ENCODE measurements at places on chromosomes 5 and 9.

DNA sequence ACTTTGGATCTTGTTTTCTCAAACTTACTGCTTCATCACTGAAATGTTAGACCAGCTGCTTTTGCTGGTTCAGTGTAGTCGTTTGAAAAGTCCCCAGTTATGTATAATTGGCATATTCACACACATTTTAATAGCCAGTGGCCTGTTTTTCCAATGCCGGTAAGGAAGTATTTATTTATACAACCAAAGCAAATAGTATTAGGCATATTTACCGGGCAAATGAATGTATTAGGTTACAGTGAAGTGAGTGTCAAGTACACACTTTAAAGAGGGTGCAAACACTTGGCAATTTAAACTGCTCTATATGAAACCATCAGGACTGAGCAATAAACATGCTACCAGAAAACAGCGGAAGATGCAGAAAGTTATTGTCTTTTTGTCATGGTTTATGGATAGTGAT is 242.9 kb downstream of the MCTP1 start:
- no peak for DNase-seq

DNA sequence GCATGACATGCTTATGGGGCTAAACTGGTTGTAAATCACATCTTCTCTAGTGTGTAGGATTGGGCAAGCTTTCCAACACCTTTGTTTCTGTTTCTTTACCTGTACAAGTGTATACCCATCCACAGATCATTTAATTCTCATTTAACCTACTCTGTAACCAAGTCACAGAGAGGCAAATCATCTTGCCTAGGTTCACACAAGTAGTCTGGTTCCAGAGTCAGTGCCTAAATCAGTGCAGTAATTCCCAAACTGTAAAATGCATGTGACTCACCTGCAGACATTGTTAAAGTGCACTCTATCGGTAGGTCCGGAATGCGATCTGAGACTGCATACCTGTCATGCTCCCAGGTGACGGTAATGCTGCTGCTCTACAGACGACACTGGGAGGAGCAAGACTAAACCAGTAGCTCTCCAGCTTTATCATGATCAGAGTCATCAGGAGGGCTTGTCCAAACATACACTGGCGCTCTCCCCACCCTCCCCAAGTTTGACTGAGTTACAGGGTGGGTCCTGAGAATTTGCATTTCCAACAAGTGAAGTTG is 107.9 kb upstream of the FREM1 start:
- DNase-seq, result no peak

GRCh38 chr9:133738640-133739225 is 581 bp upstream of the SARDH start:
- DNase-seq, result no peak

GRCh38 chr9:120438836-120439546 is 141.0 kb downstream of the CDK5RAP2 start:
- DNase-seq, result no peak

DNA sequence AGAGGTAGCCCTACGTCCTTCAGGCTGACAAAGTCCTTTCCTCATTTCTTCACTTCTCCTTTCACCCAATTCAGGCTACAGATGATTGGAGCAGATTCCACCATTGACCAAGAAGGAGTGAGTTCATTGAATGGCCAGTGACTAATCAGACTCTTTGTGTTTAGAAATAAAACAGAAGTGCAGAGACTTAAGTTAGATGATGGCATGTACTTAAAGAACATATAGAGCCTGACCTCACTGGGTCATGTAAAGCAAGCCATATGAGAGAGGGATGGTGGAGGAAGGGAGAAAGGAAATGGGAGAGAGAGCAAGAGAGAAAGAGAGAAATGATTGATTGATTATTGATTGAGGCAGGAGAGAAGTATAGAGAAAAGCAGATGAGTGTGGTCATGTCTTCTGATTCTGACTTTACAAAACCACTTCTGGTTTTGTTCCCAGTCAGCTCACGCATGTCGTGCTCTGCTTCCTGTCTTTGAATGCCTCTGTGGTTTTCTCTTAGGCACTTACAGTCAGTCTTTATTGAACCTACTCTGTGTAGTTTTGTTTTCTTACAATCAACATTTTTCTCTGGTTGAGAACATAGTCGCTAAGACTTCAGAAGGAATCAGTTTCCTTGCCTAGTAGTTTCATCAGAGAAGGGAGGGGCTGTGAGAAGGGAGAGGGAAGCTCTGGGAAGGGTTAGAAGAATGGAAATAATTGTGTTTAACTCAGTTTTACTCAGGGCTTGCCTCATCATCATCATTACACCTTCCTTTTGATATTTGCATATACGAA is 149.2 kb upstream of the KLF9 start:
- DNase-seq, result no peak

DNA sequence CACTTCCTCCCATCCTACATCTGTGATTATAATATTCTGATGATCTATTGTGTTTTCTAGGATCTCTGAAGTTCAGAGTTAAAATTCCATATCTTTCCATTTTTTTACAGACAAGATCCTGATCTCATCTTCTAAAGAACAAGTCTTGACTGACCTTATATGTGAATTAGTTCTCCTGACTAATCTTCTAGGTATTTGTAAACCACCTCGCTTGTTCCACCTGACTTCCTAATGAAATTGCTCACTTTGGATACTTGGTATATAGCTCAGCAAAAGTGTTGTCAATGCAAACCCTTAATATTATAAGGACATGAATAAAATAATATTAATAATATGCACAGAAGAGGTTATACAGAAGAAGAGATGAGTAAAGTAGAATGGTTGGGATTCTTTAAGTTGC is 68.2 kb upstream of the NR4A3 start:
- DNase-seq, result no peak

Data from hypothalamus (tissue), 51 donors.